ENCODE measurements at places on chromosomes 5 and 9. TPM values are rescaled to one million over a fixed set of nuclear protein-coding genes. Genes with fewer than 3 reads are reported as not detected.

Gene FREM1
- total RNA-seq, result not detected

Gene PGM5
- not detected for total RNA-seq

Gene AQP7
- total RNA-seq, result not detected

Gene RETREG1
- total RNA-seq, result 59.8 TPM

Gene CARD19
- total RNA-seq, result 68.1 TPM
